LNCaP clone FGC (cell line): ENCODE measurements at places on chromosomes 1 and 21.

- no peak for DNase-seq
Measured at GRCh38 chr1:184684285-184685074, 70.2 kb downstream of the EDEM3 start.

- no peak for DNase-seq
Measured at GRCh38 chr1:78722947-78723346, 73.3 kb downstream of the IFI44 start.

DNA sequence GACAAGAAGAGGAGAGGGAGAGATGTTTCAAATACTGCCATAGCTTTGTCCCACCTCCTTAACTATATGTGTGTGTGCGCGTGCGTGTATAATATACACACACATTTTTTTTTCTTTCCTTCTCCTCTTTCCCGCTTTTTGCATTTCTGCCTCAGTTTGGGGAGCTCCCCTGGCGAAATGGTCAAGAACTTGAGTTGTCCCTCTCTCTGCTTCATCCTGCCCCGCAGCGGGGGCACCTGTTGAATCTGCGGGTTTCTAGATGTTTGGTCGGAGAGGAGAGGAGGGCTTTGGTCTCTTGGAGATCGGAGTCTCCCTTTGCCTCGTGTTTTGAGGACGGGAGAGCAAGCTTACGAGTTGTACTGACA is 504 bp downstream of the SCCPDH start:
- DNase-seq, result no peak

DNA sequence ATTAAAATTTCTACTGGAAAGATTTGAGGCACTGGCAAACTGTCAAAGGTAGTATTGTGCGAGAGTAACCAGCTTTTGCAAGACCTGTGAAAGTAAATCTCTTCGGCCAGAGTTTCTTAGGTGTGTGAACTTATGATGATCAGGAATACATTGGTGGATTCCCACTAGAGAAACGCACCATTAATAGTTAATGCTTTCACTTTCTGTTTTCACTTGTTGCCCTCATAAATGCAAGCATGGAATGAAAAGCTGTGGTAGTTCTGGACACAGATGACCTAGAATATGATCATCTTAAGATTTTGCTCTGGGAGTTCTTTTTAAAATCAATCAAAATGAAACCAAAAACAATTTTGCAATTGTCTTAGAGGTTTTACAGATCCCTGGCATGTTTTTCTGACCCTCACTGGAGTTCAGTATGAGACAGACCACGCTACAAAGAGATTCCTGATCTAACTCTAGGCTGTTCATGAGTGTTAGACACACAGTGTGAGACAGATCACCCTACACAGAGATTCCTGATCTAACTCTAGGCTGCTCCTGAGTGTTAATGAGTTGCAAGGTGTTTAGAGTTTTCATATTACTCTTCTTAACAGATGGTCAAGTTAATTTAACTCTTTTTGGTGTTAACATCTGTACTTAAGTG is 98.8 kb downstream of the SDCCAG8 start:
- DNase-seq, result no peak

DNA sequence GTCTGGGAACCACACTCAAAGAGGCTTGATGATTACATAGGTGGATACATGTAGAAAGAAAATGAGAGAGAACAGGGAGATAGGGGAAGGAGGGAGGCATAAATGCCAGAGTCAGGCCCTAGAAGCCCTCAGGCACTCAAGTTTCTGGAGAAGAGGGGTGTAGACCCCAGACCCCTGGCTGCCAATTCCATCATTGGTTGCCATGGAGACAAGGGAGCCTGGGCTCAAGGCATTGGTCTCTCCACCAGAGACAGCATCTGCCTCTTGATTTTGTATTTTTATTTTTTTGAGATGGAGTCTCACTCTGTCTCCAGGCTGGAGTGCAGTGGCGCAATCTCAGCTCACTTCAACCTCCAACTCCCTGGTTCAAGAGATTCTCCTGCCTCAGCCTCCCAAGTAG is 114.3 kb upstream of the GRIK3 start:
- no peak for DNase-seq

GRCh38 chr1:68129536-68130250 is 79.3 kb upstream of the DIRAS3 start:
- DNase-seq, result no peak
